ENCODE measurements at places on chromosomes 11 and 22.

DNA sequence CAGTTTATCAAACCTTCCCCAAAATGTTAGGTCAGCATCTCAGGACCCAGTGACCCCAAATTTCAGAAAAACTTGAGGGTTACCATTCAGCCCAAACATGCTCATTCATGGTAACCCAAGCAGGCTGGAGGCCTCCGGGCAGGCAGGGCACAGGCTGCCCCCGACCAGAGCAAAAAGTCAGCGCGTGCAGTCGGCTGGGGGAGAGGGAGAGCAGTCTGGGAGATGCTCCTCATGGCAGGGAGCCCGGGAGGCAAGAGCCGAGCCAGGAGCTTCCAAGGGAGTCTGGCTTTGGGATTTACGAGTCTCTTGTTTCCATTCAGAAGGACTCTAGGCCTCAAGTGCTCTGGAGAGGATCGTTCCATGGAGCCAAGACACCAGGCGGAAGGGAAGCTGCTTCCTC is 45.7 kb downstream of the RPUSD4 start:
- DNase-seq: no peak

DNA sequence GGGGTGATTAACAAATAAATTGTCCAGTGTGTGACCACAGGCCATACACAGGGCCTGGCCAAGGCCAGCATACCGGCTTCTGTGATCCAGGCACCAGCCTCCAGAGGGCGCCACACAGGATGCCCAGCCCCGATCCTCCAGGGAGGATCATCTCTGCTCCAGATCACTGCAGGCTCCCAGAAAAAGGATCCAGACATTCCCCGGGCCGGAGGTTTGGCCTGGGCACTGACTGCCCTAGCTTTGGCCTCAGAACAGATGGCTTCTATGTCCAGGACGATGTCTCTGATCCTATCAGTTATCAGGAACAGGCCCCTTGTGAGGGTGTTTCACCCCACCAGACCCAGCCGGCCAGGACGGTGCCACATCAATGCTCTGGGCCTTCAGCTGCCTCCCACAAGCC is 74.5 kb upstream of the LMO1 start:
- no peak for DNase-seq

DNA sequence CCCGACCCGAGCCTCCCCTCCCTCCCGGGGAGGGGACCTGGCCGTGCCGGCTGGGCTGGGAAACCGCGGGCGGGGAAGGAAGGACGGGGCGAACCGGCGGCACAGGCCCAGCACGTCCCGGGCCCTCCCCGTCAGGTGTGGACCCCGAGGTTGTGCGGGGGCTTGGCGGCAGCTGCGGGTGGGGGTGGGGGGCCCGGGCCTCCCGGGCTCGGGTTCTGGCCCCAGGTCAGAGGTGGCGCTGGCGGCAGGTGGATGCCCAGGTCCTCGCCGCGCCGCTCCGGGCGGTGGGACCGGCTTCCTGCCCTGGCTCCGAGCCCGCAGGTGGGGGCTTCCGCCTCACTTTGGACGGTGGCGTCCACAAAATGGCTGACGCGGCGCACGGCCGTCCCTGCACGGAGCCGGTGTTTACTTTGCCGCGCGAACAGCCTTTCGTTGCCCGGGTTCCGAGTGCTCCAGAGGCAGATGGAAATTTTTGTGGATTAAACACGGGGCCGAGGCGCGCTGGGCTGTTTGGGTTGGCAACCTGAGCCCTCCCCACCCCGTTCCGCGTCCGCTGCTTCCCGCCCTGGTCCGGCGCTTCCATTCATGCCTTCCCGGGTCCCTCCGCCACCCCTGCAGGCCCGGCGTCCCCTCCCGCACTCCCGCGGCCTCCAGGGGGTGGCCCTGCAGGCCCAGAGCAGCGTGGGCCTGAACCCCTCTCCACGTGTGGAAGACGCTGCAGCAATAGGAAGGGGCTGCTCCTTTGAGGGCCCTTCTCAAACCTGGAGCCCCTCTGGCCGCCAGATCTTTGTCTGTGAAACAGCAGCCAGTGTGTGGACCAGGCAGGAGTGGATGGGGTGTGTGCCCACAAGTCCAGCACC is 92.0 kb upstream of the KCNQ1OT1 start:
- no peak for DNase-seq

DNA sequence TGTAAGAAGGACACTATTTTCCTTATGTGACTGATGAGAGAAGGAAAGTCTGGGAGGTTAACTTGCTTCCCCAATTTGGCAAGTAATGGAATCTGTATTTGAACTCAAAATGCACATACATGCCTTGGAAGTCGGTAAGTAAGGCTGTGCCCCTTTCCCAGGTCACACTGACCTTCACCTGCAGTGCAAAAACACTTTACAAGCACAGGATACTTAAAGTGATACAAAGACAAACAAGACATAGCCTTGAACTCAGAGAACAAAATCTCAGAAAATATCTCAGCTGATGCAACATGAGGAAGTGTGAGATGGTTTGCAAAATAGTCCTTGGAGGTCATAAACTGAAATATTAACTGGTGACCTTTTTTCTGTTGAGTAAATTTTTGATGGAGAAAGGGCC is 251.1 kb downstream of the RAB38 start:
- DNase-seq: no peak

- DNase-seq: no peak
Observed at GRCh38 chr22:23401111-23401909, 178.8 kb downstream of the IGLL1 start.

- no peak for DNase-seq
Observed at GRCh38 chr11:82732734-82733443, 775 bp downstream of the FAM181B start.

DNA sequence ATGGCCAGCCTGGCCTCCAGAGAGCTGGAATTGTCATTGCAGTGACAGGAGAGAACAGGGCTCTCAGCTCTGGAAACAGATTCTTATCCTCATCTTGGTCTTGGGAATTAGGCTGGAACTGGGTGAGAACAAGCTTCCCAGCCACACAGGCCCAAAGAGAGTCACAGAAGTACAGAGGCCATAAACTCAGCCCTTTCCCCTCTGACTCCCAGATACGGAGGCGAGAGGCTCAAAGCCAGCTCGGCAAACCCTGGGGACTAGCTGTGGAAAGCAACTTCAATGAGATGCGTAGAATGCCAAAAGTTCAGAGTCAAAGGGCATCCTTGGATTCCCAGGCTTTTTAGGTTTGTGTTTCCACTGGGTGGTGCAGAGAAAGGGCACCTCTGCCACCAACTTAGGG is 14.3 kb upstream of the ABCC8 start:
- no peak for DNase-seq

DNA sequence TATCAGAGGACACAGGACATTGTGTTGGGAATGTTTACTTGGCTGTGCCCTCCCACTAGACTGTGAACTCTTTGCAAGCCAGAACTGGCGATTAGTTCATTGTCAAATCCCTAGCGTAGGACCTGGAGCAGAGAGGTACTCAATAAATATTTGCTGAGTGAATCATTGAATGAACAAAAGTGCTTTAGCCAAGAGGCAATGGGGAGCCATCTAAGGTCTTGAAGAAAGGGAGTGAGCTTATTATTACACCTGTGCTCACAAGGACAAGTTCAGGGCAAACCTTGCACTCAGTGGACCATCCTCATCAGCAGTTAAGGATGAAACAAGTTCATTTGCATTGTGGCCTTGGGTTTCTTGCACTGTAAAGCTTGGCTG is 1.1 kb upstream of the RASSF10 start:
- no peak for DNase-seq

- no peak for DNase-seq
Observed at GRCh38 chr11:71962428-71963038, 33.7 kb downstream of the RNF121 start.

- DNase-seq: no peak
Observed at GRCh38 chr22:47437110-47437509, 674.7 kb downstream of the TBC1D22A start.

DNA sequence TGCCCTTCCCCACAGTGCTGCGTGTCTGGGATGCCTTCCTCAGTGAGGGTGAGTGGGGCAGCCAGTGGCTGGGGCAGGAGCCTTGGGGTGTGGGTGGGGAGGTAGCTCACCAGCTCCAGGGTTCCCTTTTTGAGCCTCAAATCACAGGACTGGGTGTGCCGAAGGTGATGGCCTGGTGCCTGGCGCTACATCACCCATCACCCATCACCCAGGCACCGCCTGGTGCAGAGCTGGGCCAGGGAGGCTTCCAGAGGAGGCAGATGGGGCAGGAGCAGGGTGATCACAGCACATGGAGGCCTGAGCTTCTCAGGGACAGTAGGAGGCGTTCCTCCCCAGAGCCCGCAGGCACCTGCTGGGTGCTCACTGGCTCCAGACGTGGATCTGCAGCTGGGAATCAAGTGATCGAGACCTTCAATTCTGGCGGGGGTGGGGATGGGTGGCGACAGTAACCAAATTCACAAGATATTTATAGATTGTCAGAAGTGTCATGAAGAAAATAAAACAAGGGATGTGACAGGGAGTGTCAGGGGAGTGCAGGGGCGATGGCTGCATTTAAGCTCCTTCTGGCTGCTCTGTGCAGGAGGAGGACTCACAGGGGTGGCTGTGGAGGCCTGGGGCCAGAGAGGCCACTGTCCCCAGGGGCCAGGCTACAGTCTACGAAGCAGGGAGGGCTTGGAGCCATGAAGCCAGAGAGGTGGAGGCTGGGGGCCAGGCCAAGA is 3.2 kb downstream of the TBC1D10C start:
- DNase-seq: no peak

DNA sequence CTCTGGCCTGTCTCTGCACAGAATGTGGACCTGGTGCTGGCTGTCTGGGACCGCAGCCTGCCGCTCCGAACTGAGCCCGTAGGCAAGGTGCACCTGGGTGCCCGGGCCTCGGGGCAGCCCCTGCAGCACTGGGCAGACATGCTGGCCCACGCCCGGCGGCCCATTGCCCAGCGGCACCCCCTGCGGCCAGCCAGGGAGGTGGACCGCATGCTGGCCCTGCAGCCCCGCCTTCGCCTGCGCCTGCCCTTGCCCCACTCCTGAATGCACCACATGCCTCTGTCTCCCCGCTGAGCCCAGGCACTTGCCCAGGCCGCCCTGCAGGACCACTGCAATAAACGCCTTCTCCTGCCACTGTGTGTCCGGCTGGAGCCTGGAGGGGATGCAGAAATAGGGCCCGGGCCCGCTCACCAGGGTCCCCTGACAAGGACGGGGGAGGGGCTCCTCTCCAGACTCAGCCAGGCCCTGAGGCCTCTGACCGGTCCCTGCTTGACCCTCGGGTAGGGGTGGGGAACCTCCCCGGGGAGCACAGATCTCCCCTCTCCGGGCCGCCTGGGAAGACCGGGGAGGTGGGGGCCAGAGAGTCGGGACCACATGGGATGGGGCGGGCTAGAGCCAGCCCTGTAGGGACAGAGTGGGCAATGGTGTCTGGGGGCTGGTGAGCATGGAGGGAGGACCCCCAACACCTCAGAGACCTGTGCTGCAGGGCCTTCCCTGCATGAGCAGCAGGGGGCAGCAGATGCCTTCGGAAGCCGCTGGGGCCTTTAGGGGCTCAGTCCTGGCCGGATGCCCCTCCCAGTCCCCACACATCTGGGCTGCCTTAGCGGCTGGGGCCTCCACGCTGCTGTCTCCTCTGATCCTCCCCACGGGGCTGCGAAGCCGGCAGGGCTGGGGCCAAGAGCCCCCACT is 1.4 kb upstream of the TNNI2 start:
- no peak for DNase-seq

DNA sequence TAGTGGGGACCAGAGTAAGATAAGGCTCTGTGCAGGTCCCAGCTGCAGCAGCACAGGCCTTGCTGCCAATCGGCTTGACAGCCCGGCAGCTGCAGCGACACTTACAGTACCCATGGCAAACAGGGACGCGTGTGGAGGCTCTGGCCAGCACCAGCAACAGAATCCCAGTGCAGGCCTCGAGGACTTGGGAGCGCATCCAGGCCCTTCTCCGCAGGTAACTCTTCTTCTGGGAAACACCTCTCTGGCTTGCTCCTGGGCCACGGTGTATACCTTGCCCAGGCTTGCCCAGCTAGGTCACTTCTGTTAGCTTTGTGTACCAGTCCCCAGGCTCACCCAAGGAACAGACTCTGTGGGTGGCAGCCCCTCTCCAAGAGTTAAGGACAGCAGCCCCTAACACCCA is 126.7 kb downstream of the CTTN start:
- no peak for DNase-seq

DNA sequence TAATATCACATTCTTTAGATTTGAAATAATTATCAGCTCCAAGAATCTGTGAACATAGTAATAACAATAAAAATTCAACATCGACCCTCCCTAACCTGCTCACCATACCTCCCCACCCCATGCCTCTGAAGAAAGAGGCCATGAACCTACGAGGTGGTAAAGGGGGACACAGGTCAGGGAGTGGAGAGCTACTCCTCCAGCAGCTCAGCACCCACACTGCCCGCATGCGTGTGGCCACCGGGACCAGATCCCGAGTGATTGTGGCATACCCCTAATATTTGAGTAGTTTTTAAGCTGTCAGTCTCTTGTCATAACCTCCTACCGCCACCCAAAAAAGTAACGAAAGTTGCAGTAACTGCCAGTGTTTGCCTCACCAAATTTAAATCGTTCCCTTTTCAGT is 16.8 kb upstream of the ADSL start:
- no peak for DNase-seq

DNA sequence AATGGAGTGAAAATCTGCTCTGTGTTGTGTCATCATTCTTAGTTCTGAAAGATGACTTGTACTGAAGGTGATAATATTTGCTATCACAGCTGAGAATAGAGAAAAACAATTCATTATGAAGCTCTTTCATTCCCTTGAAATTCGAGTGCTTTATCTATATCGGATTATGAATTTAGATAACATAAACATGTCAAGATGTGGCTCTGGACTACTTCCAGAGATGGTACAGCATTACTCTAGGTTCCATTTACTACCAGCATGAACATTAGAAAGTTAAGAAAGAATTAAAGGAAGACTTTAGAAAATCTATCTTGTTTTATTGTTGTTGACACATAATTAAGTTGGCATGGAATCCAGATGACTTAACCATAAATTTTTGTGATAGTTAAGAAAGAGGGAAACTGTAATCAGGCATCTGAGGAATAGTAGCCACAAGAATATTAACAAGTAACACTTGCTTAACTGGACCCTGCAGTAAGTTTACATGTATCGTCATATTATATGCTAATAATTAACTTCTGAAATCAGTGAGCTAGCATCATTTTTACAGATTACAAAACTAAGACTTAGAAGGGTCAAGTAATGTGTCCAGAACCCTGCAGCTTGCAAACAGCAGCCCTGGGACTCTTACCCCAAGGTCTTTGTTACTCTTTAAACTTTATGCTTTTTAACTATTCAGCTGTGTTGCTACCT is 182.6 kb downstream of the DDX10 start:
- DNase-seq: no peak

- DNase-seq: no peak
Observed at GRCh38 chr11:46718155-46719019, 626 bp upstream of the F2 start.

GRCh38 chr11:132402071-132402684 is 1031.8 kb downstream of the NTM start:
- no peak for DNase-seq

DNA sequence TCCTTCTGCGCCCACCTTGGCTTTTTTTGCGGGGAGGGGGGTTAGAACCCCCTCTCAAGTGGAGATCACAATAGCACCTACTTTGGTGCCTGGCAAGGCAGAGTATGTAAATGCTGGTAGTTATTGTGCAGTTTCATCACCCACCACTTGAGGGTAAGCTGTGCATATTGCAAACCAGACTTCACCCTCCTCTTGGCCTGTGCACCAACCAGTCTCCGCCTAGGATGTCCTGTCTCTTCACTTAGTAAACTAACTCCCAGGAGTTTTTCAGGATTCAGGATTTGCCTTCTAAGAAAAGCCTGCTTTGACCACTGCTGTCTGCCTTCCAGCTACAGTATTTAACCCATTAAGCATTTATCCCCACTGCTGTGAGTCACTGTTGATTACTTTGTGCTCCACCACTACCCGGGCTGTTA is 2.0 kb upstream of the UBXN1 start:
- no peak for DNase-seq

GRCh38 chr11:93051186-93051585 is 81.7 kb downstream of the MTNR1B start:
- no peak for DNase-seq
